ENCODE measurements at places on chromosomes 2 and 18. TPM values are rescaled to one million over a fixed set of nuclear protein-coding genes. Genes with fewer than 3 reads are reported as not detected.

The TUBA3D gene
- total RNA-seq = not detected

The ARHGEF33 gene
- 0.33 TPM for total RNA-seq

The NETO1 gene
- not detected for total RNA-seq

- no peak overlapping the region for H3K4me3 ChIP-seq
- no peaks in the 10 kb centered on the region for H3K4me1 ChIP-seq
- no peak for DNase-seq
- H3K36me3 ChIP-seq = no peaks in the 10 kb centered on the region
Measured at GRCh38 chr18:6714010-6714409, 15.5 kb upstream of the ARHGAP28 start.

- H3K27me3 ChIP-seq = no peaks in the 10 kb centered on the region
- no peak overlapping the region for H3K4me3 ChIP-seq
- no peaks in the 10 kb centered on the region for H3K4me1 ChIP-seq
- no peak for DNase-seq
- no peak overlapping the region for H3K27ac ChIP-seq
Measured at GRCh38 chr18:26470011-26470637, 78.2 kb downstream of the KCTD1 start.

DNA sequence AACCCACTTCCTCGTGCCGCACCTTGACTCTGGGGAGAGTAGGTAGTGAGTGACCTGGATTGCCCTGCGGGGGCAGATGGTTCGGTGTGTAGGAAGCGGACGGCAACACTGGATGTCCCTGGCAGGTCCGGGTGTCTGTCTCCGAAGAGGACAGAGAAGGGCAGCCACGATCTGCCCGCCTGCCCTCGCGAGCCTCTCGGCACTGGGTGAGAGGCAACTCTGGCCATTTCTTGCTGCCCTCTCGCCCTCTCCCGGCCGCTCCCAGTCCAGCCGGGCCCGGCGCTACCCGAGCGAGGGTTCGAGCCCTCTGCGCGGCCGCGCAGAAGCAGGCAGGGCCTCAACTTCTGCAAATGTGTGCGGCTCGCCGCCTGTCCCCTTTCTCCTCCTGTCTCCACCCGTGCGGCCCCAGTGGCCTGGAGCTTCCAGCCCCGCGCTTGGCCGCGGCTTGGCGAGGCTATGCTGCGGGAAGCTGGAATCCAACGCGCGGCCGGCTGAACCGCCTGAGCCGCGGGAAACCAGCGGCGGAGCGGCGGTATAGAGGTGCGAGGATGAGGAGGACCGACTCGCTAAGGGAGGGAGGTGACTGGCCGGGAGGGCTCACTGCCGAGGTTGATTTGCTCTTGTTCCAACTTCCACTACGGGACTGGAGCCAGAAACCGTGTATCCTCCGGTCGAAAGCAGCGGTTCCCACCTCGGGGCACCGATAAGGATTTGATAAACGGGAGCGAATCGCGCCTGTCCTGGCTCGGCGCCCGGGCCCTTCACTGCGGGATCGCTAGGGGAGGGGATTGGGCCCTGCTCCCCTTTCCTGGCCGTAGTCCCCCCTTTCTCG is 1.5 kb downstream of the EPAS1 start:
- H3K4me3 ChIP-seq = peak overlapping the region; percentile 52
- H3K27me3 ChIP-seq = no peaks in the 10 kb centered on the region
- DNase-seq = peak; percentile 76
- H3K27ac ChIP-seq = peak overlapping the region; percentile 96
- H3K36me3 ChIP-seq = no peaks in the 10 kb centered on the region

- H3K4me3 ChIP-seq = no peak overlapping the region
- H3K27ac ChIP-seq = no peak overlapping the region
- no peaks in the 10 kb centered on the region for H3K27me3 ChIP-seq
- H3K36me3 ChIP-seq = no peaks in the 10 kb centered on the region
- DNase-seq = peak; percentile 48
Measured at GRCh38 chr2:71798266-71799012, 345.1 kb downstream of the DYSF start.

DNA sequence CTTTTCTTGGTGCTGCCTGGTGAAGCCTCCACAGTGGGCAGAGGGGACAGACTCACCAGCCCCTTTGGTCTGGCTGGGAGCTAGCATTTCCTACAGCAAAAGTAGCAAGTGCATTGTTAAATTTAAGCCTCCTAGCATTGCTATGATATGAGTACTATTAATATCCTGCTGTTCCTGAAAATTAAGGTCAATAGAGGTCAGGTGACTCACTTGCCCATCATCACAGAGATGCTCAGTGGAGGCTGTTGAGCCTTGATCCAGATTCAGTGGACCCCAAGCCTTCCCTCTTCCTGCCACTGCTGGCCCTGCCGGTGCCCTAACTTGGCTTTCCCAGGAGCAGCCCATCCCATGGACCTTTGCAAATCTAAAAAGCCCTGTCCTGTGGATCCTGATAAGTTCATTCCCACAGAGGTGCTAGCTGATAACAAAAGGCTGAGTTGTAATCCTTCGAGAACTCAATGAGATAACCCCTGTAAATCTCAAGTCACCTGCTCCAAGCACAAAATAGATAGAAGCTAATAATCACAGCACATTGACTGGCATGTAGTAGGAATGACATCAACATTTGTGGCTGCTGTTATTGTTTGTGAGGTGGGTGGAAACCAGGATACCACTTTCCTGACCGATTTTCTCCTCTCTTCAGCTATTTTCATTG is 84.4 kb downstream of the THNSL2 start:
- DNase-seq = no peak
- no peak overlapping the region for H3K27ac ChIP-seq
- H3K4me3 ChIP-seq = no peak overlapping the region
- H3K27me3 ChIP-seq = no peaks in the 10 kb centered on the region
- no peaks in the 10 kb centered on the region for H3K4me1 ChIP-seq
- no peaks in the 10 kb centered on the region for H3K36me3 ChIP-seq

DNA sequence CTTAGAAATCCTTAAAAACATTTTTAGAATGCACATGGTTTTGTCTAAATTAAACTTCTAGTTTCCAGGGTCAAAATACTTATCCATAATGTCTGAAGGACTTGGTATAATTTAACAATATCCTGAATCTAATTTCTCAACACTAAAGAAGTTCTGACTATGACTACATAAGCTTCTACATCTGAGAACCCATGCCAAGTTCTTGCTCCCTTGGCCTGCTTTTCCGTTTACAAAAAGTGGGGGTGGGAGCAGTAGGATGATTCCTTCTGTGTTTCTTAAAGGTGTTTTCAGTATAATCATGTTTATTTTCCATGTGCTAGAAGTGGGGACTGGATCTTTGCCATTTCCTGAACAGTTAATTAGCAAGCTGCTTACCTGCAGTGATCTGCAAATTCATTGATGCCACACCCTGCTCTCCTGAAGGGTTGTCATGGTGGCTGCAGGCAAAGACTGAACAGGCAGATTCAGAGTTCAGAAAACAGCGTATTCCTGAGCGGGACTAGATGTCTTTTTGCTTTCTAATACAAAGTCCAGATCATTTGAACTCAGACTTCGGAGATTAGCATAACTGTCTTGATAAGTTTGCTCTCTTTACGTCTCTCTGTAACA is 36.2 kb downstream of the ADNP2 start:
- H3K27ac ChIP-seq = no peak overlapping the region
- no peaks in the 10 kb centered on the region for H3K27me3 ChIP-seq
- DNase-seq = no peak
- H3K4me3 ChIP-seq = no peak overlapping the region

GRCh38 chr2:62868947-62869346 is 163.4 kb downstream of the EHBP1 start:
- no peaks in the 10 kb centered on the region for H3K4me1 ChIP-seq
- no peak for DNase-seq
- H3K27ac ChIP-seq = no peak overlapping the region
- no peak overlapping the region for H3K4me3 ChIP-seq
